ENCODE measurements at places on chromosomes 16 and 17.

- peak; percentile 81 for DNase-seq
Measured at GRCh38 chr17:77494664-77495435, 354.1 kb downstream of the SEC14L1 start.

DNA sequence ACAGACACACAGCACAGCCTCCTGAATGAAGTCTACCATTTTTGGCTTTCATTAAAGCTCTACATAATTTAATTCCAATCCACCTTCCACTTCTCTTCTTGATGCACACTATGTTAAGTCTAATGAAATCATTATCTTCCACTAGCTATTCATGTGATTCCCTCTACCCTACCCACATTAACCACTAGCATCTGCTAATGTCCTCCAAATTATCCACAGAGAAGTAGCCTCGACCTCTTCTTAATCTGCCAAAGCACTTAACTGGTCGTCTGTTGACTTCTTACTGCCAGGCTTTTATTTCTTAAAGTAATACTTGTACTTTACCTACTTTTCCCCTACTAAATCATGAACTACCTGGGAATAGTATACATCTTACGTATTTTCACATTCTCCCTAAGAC is 91.8 kb downstream of the NCOR1 start:
- no peak for DNase-seq

GRCh38 chr16:69166946-69167930 is 19.7 kb upstream of the SNTB2 start:
- DNase-seq, result no peak

- DNase-seq, result no peak
Measured at GRCh38 chr16:2814551-2815298, 2.3 kb upstream of the PRSS21 start.

DNA sequence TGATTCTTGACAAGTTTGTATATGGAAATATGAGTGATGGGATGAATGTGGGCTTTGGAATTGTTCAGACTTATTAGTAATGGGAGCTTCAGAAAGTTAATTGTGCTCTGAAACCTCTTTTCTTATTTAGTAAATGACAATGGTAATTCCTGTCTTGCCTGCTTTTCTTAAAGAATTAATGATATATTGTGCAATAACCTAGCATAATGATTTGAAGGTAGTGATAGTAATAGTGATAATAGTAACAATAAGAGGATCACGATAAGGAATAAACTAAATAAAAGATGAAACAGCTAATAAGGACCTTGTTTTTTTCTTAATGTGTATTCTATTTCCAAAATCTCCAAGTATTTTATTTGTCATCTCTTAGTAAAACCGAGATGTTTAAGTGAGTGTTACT is 245.0 kb upstream of the CPHXL start:
- no peak for DNase-seq

GRCh38 chr17:38703742-38704605 is 1.1 kb upstream of the MLLT6 start:
- peak; percentile 90 for DNase-seq

GRCh38 chr17:77889866-77890760 is 68.4 kb upstream of the TNRC6C start:
- DNase-seq, result no peak

- DNase-seq, result no peak
Measured at GRCh38 chr17:72405662-72406230, 284.9 kb downstream of the SOX9 start.

- peak; percentile 25 for DNase-seq
Measured at GRCh38 chr16:84190731-84191388, at the start of gene ADAD2. Gene ADAD2 (plus strand): TSS chr16:84191157. CDS start chr16:84191231, 74 bp downstream.

- peak; percentile 92 for DNase-seq
Measured at GRCh38 chr16:56988948-56989945, at the start of gene NLRC5. Gene NLRC5 (plus strand): TSS chr16:56989557. CDS start chr16:57020713, 31,156 bp downstream.

DNA sequence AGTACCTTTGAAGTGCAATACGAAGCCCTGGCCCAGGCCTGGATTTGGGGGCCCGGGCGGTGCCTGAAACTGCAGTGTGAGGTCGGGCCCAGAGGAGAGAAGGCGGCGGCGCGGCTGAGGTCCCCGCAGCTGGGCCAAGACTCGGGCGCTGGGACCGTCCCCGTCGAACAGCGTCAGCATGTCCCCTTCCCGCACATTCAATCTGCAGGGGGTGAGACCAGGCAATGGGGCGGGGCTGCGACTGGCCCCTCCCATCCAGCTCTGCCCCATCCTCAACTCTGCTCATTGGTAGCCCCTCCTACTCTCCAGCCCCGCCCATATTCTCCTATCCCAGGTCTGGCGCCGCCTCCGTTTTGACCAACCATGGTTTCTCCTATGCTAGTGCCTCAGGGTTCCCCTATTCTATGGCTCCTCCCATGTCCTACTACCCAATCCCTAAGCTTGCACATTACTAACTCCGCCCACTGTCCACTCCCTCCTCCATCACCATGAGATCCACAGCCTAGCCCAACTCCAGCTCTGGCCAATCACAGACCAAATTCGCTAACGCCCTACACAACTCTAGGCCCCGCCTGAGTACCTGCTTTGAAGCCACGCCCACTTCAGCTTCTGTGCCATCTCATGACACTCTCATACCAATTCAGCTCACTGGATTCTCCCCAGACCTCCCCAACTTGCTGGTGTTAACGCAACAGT is 14.4 kb upstream of the CDIPT start:
- DNase-seq, result peak; percentile 66

DNA sequence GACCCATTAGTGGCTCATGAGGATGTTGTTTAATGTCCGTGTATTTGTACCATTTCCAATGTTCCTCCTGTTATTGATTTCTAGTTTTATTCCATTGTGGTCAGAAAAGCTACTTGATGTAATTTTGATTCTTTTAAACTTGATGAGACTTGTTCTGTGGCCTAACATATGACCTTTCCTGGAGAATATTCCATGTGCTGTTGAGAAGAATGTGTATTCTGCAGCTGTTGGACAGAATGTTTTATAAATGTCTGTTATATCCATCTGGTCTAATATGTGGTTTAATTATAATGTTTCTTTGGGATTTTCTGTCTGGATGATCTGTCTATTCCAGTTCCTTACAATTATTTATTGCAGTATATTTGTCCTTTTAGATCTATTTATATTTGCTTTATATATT is 2.9 kb upstream of the ABCA10 start:
- DNase-seq, result no peak

DNA sequence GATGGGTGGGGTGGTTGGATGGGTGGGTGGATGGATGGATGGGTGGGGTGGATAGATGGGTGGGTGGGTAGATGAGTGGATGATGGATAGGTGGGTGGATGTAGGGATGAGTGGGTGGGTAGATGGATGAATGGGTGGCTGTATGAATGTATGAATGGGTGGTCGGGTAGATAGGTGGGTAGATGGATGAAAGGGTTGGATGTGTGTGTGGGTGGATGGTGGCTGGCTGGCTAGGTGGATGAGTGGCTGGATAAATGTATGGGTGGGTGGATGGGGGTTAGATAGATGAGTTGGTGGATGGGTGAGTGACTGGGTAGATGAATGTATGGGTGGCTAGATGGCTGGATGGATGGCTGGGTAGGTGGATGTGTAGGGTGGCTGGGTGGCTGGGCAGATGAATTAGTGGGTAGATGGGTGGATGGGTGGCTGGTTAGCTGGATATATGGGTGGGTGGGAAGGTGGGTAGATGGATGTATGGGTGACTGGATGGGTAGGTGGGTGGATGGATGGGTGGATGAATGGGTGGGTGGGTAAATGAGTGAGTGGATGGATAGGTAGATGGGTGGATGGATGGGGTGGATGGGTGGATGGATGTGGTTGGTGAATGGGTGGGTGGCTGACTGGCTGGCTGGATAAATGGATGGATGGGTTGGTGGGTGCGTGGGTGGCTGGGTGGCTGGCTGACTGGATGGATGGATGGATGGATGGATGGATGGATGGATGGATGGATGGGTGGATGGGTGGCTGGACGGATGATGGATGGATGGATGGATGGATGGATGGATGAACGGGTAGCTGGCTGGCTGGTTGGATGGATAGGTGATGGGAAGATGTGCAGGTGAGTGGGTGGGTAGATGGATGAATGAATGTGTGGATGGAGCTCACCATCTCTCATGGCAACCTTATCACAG is 18.9 kb upstream of the GOSR2 start:
- DNase-seq, result no peak

GRCh38 chr17:50710025-50710424 is 2.3 kb upstream of the ANKRD40 start:
- DNase-seq, result no peak

GRCh38 chr17:2266865-2267228 is 36.7 kb downstream of the SMG6 start:
- DNase-seq, result no peak

GRCh38 chr17:44222112-44222869 is 2.8 kb upstream of the UBTF start:
- peak; percentile 64 for DNase-seq

DNA sequence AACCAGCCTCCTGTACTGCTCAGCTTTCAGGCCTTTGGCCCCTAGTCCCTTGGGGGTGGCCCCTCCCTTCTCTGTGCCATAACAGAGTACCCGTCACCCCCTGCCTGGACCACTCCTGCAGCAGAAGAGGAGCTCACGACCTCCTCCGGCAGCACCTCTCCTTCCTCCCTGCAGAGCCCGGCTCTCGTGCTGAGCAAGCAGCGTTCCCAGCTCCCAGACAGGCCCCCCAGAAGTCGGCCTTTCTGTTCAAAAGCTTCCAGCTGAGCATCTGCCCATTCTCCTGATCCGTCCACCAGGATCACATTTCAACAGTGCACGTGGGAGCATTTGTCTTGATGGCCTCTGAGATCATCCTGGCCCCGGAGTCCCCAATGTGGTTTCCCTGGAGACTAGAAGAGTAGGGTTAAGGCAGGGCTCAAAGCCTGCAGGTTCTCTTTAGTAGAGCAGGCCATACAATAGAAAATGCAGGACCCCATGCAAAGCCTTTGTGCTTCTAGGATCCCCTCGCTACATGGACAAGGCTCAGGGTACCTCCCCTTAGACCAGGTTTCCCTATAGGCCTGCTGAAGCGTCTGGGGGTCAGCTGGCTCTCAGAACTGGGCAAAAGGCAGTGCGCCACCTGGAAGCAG is 35.6 kb downstream of the NLRC3 start:
- DNase-seq, result no peak

- DNase-seq, result no peak
Measured at GRCh38 chr16:81694494-81695280, 84.4 kb upstream of the PLCG2 start.

GRCh38 chr17:63567229-63567628 is 17.0 kb downstream of the DCAF7 start:
- DNase-seq, result no peak

DNA sequence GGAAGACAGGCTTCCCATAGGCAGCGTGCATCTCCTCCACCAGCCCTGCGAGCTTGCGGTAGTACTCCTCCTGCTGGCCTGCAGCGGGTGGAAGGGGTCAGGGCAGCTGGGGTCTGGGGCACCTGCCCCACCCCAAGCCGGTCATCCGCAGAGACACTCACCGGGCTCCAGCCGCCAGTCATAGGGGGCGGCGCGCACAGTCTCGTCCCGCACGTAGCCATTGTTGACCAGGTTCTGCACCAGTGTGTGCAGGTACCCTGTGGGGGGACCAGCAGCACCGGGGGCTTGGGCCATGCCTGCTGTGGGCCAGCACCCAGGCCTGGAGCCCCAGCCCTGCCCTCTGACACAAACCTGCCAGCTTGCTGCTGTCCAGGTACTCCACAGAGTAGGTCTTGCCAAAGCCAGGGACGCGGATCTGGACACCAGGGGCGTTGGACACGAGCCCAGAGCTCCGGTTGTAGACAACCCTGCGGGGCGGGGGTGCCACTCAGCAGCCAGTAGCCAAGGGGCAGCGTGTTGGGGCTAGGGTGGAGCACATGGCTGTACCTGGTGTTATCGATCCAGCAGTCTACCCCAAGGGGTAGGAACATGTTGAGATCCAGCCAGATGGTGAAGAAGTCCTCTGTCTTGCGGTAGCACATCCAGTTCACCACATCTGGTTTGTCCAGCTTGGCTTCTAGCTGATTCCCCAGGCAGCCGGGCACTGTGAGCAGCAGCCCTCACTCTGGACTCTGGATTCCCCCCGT is 1.2 kb downstream of the LCAT start:
- DNase-seq, result no peak

DNA sequence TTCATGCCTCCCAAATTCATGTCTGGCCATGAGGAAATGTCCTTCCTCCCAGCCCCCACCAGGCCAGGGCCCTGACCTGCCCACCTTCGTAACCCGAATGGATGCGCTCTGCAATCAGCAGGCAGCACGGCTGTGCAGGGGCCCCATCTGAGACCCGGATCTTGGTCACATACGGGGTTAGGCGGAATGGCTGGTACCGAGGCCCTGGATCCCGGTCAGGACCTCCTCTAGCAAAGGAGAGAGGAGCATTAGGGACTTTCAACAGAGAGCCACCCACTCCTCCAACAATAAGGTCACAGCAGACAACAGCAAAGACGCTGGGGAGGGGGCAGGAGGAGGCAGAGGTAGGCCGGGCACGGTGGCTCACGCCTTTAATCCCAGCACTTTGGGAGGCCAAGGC is 3.6 kb downstream of the PER1 start:
- no peak for DNase-seq

DNA sequence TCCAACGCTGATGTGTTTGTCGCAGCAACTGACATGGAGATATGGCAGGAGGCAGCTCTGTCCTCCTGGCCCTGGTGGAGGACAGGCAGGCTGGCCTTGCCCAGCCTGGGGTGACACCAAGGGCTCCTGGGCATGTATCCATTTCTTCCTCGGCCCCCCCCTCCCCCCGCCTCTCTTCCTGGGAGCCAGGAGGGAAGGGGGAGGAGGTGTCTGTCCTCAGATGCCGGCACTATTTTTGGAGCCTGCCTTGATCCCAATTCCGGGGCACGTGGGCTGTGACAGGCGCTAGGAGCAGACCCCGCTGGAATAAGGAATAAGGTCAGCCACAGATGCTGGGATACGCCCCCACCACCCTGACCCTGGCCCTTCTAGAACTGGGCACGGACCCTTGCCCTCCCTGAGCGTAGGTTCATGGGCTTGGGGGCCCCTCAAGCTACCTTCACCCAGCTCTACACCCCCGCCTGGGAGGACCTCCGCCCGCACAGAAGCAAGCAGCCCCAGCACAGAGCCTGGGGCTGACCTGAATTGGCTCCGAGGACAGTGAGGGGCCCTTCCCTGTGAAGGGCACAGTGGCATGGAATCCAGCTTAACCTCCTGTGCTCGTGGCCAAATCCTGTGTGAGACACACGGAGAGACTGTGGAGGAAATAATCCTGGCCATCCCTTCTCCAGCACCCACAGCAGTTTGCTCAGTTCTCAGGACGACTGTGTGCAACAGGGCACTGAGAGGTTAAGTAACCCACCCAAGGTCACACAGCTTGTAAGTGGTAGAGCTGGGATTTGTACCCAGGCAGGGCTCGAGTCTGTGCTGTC is 24.1 kb downstream of the SEC14L5 start:
- no peak for DNase-seq

GRCh38 chr17:9002227-9002605 is 19.1 kb upstream of the NTN1 start:
- DNase-seq, result no peak

DNA sequence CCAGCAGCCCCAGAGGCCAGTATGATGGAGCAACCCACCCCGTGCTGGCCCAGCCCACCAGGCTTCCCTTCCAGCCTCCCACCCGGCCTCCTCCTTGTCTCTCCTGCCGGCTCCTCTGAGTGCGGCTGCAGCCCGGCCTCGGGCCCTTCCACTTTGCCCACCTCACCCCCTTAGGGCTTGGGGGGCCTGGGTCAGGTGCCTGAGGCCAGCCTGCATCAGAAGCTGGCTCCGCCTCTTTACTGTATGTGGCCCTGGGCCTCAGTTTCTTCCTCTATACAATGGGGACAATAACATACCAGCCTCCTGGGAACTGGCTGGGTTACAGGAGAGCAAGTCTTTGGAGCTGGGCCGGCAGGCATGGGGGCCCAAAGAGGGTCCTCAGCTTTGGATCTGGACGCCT is 221.1 kb upstream of the CIBAR2 start:
- no peak for DNase-seq

GRCh38 chr17:79645022-79645776 is 34.3 kb upstream of the RBFOX3 start:
- DNase-seq, result no peak

All from activated naive CD8-positive, alpha-beta T cell treated with anti-CD3 and anti-CD28 coated beads, Interleukin-2, amount 50 U/mL, for 24 hours (primary cell).